Activated naive CD8-positive, alpha-beta T cell treated with anti-CD3 and anti-CD28 coated beads, Interleukin-2, amount 10 ng/mL, durations not matched to agents 7 days and 5 days (primary cell): ENCODE measurements at places on chromosomes 11 and 22. TPM values are rescaled to one million over a fixed set of nuclear protein-coding genes. Genes with fewer than 3 reads are reported as not detected.

DNA sequence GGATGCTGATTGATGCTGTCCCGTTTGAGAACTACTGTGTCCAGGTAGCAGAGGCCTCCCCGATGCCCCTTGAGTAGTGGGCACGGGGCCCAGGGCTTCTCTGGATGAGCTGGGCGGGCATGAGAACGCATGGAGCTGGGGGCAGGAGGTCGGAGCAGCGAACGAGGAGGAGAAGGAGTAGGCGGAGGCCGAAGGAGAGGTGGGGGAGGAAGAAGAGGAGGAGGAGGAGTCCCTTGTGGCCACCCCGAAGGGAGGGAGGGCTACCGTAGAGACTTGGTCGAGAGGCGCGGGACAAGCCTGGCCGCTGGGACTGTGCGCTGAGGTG, 62.9 kb downstream of the CRYBB2 start:
- no peak for DNase-seq

DNA sequence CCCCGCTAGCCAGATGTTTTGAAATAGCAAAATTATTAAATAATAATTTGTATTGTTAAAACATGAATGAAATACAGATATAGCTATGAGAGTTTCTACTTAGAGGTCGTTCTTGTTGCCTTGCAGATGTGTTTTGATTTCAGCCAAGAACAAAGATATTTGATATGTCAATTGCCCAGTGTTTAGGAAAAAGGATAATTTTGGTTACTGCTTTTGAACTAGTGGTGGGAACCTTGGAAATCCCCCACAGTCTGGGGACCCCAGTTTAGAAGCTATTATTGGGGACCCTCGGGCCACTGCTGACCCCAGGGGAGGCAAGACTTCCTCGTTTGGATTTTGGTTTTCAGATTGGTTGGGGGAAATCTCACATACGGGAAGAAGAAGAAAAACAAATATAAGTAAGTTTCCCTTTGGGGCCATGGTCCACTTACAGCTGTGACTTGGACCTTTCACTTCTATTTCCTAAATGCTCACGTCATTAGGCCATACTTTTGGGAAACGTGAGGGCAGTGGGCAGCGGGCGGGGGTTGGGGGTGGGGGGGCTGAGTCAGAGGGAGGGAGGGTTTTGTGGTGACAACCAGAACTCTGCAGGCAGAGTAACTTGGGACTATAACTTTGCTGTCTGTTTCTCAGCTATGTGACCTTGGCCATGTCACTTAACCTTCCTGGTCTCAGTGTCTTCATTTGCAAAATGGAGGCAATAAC, 37.0 kb downstream of the LDLRAD3 start:
- no peak for DNase-seq

CD82 gene
- 80.2 TPM for total RNA-seq

TEX54 gene
- total RNA-seq, result not detected

TH gene
- total RNA-seq, result not detected
